ENCODE measurements at places on chromosomes 3 and 15.

GRCh38 chr15:31175484-31175883 is 74.0 kb upstream of the TRPM1 start:
- DNase-seq = no peak

DNA sequence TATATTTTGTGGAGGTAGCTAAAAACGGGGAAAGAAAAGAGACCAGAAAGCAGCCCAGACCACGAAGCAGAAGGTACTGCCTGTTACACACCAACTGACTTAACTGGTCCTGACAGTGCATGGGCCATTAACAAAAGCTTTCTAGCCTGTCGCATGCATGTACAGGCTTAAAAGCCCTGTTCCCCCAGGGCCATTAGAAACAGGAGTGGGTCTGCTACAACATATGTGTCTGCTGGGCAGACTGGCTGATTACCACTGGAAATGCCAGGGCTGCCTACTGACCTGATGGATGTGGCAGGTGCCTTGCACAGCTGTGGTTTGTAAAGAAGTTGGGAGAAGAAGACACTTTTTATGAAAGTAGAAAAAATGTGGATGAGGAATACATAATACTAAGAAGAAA is 137.4 kb downstream of the GAP43 start:
- no peak for DNase-seq

- no peak for DNase-seq
Observed at GRCh38 chr3:53030619-53031449, 15.0 kb downstream of the SFMBT1 start.

DNA sequence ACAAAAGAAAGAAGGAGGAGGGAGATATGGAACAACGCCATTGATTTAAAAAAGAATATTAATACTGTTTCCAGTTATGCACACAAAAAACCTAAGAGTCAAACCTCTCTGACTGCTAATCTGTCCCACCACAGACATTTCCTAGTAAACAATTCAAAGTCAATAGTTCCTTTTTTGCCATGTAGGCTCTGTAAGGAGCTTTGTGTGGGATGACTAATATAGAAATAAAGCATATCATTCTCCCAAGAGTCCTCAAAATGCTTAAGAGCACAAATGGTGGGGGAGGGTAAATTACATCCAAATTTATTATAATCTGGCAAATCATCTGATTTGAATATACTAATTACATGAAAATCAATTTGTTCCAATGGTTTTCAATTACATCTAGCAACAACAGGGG is 155.9 kb upstream of the CNTN4 start:
- peak; percentile 28 for DNase-seq

- peak; percentile 77 for DNase-seq
Observed at GRCh38 chr3:186821429-186822387, 15.4 kb upstream of the RFC4 start.

DNA sequence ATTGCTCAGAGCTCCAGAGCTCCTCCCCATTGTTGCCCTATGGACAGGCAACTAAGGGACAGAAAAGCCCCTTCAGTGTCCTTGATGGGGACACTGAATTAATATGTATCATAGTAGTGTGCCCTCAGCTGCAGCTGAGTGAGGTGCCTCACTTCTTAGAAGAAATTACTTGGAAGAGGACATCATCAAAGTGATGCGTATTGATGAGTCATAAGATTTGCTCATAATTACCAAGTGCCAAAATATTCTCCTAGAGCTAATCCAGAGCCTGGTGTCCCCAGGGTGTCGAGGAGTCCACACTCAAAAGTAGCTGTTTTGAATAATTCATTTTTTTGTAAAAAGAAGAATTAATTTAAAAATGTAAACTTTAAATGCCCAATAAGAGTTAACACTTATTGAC is 200.7 kb upstream of the SEMA6D start:
- peak; percentile 36 for DNase-seq

- no peak for DNase-seq
Observed at GRCh38 chr3:157104928-157105652, 54.9 kb downstream of the CCNL1 start.

- no peak for DNase-seq
Observed at GRCh38 chr3:41357271-41357670, 158.0 kb downstream of the CTNNB1 start.

DNA sequence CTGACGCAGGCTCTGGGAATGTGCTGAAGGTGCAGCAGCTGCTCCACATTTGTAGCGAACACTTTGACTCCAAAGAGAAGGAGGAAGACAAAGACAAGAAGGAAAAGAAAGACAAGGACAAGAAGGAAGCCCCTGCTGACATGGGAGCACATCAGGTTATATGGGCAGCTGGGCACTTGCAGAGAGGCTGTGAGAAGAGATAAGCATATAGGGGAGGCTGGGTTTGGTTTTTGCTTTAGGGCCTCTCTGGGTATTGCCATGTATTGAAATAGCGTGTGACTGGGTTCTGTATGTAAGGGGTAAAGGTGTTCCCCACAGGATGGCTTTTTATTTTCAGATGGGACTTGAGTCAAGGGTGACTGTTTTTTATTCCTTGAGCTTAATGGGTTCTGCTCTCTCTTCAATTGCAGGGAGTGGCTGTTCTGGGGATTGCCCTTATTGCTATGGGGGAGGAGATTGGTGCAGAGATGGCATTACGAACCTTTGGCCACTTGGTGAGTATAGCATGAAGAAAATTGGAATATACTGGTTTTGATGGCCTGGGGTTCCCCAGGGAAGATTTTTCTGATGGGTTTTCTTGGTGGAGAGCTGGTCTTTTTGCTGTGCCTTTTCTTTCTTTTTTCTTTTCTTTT is 7.4 kb downstream of the PSMD2 start:
- DNase-seq = no peak

DNA sequence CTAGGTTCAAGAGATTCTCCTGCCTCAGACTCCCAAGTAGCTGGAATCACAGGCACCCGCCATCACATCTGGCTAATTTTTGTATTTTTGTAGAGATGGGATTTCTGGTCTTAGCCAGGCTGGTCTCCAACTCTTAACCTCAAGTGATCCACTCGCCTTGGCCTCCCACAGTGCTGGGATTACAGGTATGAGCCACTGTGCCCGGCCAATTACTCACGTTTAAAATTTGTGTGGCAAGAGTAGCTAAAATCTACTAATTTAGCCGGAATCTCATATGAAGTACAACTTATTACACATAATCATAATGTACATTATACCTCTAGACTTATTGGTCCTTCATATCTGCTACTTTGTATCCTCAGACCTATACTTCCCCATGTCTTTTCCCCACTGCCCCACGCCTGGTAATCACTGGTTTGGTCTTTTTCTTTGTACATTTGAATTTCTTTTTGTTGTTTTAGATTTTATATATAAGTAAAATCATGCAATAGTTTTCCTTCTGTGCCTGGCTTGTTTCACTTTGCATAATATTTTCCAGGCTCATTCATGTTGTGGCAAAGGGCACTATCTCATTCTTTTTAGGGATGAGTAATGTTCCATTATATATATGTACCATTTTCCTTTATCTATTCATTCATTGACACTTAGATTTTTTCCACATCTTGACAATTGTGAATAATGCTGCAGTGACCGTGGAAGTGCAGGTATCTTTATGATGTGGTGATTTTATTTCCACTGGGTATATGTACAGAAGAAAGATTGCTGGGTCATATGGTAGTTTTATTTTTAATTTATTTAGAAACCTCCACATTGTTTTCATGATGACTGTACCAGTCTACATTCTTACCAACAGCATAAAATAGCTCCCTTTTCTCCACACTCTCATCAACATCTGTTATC is 605.0 kb upstream of the CBLB start:
- DNase-seq = no peak

GRCh38 chr15:62050115-62050514 is 10.1 kb downstream of the VPS13C start:
- no peak for DNase-seq

DNA sequence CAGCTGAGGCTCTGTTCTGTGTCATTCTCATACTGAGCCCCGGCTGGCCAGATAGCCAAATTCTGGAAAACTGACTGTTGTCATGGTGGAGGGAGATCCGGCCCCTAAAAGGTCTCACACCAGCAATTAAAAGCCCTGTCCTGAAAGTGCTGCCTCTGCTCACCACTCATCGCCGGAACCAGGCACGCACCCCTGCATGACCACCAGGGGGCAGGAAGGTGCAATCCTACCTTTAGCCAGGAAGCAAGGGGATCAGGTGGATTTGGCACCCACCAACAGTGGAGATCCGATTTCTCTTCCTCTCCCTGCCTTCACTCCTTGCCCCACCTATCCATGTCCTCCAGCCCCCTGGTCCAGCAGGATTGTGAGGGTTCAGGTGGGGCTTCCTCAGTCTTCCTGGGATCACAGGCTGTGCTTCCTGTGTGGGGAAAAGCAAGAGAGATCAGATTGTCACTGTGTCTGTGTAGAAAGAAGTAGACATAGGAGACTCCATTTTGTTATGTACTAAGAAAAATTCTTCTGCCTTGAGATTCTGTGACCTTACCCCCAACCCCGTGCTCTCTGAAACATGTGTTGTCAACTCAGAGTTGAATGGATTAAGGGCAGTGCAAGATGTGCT is 16.1 kb upstream of the CACNA2D2 start:
- DNase-seq = peak; percentile 18

GRCh38 chr3:160447544-160447943 is 2.0 kb downstream of the TRIM59 start:
- peak; percentile 39 for DNase-seq

DNA sequence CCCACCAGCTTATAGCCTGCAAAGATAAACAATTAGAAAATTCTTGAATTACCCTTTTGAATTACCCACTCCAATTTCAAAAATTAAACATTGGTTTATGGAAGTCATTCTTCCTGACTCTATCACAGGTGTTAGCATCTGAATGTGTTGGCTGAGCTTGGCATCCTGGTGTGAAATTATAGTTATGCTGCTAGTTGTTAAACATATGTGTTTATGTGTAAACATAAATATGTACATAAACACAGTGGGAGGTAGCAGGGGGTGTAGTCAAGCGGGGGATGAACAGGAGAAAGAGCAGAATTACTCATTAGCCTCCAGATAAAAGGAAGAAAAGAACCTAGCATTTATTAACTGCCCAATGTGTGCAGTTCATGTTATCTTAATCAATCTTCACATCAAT is 530.2 kb downstream of the MCTP2 start:
- DNase-seq = no peak

- no peak for DNase-seq
Observed at GRCh38 chr3:29933802-29934490, 653.1 kb downstream of the RBMS3 start.

- DNase-seq = no peak
Observed at GRCh38 chr3:167653760-167654159, at the start of gene WDR49. Gene WDR49 (minus strand): TSS chr3:167653942. CDS start chr3:167653425, 517 bp downstream.

DNA sequence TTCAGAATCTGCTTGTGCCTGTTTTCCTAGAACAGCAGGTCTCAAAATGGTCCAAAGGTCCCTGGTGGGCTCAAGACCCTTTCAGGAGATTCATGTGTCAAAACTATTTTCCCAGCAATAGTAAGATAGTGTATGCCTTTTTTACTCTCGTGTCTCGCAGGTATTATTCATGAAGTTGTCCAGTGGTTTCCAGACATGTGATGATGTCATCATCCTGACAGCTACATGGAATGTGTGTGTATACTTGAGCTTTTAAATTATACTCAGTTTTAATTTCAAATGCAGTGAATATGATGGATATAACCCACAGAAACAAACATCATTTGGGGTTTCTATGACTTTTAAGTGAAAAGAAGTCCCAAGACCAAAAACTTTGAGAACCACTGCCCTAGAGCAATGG is 288.6 kb downstream of the NTRK3 start:
- DNase-seq = peak; percentile 51

DNA sequence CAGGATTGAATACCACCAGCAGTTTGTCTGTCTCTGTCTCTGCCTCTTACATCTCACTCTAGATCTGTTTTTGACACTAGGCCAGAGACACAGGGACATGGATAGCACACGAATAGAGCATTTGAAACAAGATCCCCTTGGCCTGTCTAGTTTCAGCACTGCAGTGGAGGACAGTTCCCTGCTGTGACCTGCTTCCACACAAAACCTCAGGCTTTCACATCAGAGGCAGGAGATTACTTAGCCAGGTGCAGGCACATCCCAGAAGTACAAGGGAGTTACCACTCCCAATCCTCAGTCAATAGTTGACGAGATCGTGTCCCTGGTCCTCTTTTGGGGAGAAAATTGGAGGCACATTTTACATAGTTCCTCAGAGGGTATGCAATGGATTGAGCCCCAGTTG is 34.0 kb upstream of the CCK start:
- peak; percentile 29 for DNase-seq

DNA sequence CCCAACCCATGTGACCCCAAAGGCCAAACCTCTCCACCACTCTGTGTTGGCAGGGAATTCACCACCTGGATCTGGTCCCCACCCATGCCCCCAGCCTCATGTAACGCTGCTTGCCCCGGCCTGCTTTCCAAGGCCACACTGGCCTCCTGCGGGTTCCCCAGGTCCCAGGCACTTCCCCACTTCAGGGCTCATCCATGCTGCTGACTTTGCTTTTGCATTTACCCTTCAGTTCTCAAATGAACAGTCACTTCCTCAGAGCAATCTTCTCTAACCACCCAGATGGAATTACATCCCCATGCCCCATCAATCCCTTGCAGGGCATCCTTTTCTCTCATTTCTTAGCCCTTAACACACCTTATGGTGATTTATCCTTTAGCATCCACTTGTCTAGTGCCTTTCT is 9.2 kb downstream of the DAPK2 start:
- no peak for DNase-seq

DNA sequence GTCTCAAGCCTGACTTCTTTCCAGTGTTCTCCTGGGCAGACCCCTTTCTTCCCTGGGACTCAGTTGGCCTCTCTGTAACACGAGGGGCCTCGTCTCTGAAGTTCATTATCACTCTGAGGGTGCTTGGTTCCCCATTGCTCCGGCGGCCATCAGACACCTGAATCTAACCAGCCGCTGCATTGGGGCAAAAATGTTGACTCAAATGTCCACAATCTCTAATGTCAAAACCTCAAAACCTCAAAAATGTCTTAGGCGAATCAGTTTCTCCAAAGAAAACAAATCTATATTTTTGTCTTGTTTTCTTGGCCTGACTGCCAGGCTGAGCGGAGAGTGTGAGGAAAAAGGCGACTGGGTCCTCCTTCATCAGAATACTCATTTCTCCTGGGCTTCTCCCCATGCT is 220.7 kb downstream of the VPS13C start:
- DNase-seq = peak; percentile 38

GRCh38 chr3:13896473-13897154 is 16.7 kb upstream of the WNT7A start:
- DNase-seq = peak; percentile 55

- DNase-seq = peak; percentile 97
Observed at GRCh38 chr3:47513125-47513929, at the start of gene ELP6. Gene ELP6 (minus strand): TSS chr3:47513712. CDS start chr3:47513590, 122 bp downstream.

DNA sequence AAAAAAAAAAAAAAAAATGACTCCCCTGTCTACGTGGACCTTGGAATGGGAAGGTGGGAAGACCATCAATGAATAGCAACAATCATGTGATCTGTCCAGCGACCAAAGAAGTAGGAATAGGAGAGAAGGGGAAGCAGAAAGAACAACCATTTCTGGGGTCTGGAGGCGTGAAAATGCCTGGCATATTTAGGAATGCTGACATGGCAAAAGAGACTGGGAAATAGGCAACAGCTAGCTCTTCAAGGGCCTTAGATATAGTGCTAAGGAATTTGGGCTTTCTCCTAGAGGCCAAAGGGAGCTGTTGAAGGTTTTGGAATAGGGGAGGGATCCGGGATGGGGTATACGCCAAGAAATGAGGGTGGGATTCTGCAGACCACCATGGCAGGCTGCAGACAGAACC is 5.9 kb downstream of the SLC22A13 start:
- no peak for DNase-seq

Data from fibroblast of skin of abdomen (primary cell).